ENCODE measurements at places on chromosomes 3 and 15.

GRCh38 chr15:80977627-80978036, 12.0 kb downstream of the MESD start:
- no peak for DNase-seq

DNA sequence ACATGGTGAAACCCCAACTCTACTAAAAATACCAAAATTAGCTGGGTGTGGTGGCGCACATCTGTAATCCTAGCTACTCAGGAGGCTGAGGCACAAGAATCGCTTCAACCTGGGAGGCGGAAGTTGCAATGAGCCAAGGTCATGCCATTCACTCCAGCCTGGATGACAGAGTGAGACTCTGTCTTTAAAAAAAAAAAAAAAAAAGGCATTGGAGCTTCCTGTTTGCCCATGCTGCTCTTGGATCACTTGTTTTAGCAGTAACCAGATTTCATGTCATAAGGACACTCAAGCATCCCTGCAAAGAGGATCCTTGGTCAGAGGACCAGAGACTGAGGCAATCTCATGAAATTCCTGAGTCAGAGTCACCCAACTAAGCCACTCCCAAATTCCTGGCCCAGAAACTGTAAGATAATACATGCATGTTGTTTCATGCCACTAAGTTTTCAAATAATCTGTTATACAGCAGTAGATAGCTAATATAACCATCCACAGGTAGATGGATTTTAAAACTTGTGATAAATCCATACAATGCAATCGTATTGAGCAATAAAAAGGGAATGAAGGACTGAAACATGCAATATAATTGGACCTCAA, 82.0 kb upstream of the XXYLT1 start:
- DNase-seq: no peak

- no peak for DNase-seq
Measured at GRCh38 chr15:32838820-32839219, 121.0 kb downstream of the GREM1 start.

GRCh38 chr3:142224482-142225072, 808 bp downstream of the GK5 start:
- no peak for DNase-seq

DNA sequence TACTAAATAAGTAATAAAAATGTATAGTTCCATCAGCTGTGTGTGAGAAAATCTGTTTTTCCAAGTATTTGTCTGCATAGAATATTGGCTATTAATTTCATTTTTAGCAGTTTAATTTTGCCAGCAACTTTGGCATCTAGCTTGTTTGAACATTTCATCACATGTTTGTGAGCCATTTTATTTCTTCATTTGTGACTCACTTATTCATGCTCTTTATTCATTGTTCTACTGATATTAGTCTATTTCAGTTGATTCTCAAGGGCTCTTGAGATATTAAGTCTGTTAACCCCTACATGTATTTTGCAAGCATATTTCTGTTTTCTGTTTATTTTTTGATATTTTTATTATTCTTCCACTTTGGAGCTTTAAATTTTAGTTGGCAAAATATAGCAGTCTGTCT, 74.0 kb upstream of the PHLDB2 start:
- no peak for DNase-seq

GRCh38 chr3:103440539-103441203, 1005.9 kb downstream of the ZPLD1 start:
- DNase-seq: no peak

- no peak for DNase-seq
Measured at GRCh38 chr15:68418611-68419161, 13.3 kb downstream of the ITGA11 start.

DNA sequence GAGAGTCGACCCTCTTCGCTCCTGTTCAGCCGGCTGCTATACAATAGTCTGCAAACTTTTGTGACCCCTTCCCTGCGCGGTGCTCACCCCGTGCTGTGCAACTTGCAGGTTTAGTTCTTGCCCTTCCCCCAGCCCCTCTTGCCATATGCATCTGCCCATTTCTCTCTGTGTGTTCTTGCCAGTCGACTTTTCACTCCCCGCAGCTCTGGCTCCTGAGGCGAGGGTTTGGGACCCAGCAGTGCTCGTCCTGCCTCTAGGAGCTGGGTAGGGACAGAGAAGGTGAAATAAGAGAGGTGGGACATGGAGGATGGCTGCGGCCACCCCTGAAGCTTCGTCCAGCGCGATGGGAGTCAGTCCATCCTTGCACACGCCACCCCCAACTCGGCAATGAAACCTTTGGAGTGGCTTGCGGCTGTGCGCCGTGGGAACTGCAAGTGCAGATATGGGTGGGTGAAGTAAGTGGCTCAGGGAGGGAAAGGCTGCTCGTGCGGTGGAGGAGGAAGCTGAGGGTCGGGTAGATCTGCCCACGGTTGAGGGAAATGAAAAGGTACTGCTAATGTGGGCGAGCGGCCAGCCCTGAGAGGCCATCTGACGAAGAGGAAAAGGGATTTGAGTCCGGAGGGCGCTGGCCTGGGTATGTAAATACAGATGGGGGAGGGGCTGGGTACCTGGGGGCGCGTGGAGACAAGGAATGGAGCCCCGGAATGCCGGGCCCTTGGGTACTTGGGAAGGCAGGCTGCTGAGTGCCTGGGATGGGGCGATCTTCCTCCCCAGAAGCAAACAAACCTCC, 1.0 kb downstream of the LRRC3B start:
- DNase-seq: no peak

DNA sequence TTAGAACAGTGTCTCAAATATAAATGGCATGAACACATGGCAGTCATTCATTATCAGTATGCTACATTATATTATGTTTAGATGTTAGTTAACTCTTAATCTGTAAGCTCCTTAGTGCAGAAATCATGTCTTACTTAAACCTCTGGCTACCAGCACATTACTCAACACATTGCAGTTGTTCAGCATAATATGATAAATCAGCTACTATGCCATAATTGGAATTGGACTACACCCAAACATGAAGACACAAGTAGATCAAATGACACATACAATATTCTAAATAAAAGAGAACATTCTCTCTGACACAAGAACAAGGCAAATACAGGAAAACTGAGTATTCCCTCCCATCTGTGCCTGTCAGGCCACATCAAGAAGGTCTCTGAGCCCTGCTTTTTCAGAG, 116.1 kb downstream of the PCCB start:
- DNase-seq: no peak

DNA sequence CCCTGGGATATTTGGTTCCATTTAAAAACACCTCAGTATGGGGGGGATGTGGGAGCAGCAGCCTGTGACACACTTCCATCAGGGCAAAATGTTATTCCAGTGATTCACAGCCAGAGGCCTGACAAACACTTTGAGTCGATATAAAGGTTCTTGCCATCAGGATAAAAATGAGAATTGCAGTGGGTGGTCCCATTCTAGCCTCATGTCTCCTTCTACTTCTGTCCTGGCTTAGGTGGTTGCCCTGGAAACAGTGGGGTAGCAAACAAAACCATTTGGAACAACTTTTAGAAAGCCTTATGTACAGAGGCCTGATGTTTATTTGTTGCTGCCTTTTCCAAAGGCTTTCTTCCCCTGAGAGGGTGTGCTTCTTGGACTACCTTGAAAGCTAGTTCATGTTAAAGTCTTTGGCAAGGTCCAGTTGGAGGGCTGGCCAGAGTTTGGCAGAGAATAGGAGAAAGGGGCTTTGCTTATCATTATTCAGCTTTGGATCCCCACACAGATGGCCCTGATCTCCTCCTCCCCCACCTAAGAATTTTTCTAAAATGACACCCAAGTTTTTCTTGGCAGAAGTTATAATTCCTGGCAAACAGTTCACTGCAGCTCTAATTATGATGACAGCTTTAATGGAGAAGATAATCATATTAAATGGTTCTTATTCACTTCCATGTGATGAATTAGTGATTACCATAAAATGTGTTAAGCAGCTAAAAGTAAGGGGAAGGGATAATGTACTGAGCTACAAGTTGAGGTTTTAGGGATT, 84.2 kb upstream of the ZNF280D start:
- no peak for DNase-seq

DNA sequence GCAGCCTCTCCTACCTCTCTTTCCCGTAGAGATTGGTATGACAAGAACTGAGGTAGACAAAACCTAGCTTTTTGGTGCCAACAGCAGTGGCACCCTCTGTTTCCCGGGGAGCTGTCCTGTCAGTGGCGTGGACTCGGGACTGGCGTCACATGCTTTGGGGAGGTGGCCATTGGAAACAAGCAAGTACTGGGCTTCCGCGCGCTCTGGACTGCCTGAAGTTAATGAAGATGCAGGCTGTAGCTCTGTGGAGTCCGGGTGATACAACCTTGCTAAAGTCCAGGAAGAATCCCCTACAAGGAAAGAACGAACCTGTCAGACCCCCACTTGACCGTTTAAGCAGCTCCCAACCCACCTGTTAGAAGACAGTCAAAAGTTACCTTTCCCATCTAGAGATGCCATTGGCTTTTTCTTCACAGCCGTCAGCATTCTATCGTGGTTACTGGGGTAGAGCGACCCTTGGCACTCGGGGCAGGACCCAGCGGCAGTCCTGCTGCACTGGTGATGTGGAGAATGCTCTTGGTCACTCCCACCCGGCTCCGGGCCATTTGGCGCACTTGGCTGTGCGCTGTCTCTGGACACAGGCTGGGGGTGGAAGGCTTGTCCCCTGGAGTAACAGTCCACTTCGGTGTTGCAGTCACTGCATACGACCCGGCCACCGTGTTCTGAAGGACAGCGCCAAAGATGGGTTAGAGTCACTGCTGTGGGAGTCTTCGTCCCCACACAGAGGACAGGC, 120.5 kb downstream of the LRIG1 start:
- DNase-seq: no peak

- no peak for DNase-seq
Measured at GRCh38 chr15:31344266-31344665, 17.6 kb downstream of the KLF13 start.

- no peak for DNase-seq
Measured at GRCh38 chr3:63980830-63981498, 42.3 kb downstream of the PSMD6 start.

DNA sequence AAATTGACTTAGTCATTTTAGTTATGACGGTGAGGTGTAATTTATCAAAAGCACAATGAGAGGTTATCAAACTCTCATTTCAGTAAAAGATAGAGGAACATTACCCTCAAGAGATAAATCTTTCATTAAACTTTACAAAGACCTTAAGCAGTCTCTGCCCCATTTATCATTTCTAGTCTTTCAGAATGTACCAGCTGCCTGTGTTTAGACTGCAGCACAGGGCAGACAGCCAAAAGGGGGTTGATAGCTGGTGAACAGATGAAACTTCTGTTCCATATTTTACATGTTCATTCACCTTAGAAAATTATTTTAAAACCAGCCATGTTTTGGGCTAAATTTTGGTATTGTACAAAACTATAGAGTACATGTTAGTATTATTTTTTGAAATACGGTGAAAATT, 514.6 kb upstream of the CNTN3 start:
- no peak for DNase-seq

DNA sequence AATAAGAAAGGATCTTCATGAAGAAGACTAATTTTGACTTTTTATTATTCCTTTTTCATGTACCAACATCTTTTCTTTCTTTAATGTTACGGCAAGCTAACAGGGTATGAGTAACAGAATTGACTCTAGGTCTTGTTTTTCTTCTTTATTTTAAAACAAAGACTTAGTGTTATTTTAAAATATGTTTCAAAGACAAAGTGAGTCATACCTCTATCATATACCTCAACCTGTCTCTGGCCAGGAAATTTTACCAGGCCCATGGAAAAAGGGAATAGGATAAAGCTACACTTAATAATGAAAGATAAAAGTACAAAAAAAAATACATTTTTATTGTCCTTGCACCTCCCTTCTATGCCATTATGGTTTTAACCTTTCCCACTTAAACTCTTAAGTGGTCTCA, 57.4 kb downstream of the ZNF148 start:
- DNase-seq: no peak
